ENCODE measurements at places on chromosomes 1 and 21.

- no peak for DNase-seq
These were observed 4.5 kb downstream of the ZBED6 start for GRCh38 chr1:203799971-203800370.

DNA sequence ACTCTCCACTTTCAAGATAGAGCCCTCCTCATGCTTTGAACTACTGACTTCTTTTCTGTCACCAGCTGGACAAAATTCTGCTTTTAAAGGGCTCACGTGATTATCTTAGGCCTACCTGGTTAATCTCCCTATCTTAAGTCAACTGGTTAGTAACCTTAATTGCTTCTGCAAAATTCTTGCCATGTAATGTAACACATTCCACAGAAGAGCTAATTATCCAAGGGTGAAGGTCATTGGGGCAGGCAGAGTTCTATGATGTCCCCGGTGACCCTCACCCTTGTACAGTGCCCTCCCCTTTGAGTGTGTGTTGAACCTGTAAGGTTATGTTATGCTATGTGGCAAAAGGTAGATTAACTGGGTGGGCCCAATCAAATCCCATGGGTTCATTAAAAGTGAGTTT is 25.2 kb upstream of the FOXE3 start:
- no peak for DNase-seq

- no peak for DNase-seq
These were observed 43.8 kb upstream of the MARK1 start for GRCh38 chr1:220484135-220484534.

DNA sequence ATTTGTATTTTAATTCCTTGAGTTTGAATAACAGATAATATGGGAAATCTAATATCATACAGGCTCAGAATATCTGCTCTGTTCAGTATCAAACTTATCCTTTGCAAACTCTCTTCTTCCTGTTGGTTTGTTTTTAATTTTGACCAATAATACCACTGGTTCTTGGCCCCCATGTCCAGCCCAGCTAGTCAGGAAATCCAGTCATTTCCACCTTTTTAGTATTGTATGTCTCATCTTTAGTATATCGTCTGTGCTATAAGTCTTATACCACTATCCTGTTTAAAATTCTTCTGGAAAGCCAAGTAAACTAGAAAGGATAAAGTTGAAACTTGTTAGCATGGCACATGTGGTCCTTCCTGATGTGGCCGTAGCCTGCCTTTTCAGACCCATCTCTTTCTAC is 10.7 kb downstream of the SCCPDH start:
- DNase-seq, result no peak
